Memory B cell (primary cell): ENCODE measurements at places on chromosomes 5 and 9.
A peak's percentile ranks its signal among the peaks of the same experiment; 100 is the strongest.

DNA sequence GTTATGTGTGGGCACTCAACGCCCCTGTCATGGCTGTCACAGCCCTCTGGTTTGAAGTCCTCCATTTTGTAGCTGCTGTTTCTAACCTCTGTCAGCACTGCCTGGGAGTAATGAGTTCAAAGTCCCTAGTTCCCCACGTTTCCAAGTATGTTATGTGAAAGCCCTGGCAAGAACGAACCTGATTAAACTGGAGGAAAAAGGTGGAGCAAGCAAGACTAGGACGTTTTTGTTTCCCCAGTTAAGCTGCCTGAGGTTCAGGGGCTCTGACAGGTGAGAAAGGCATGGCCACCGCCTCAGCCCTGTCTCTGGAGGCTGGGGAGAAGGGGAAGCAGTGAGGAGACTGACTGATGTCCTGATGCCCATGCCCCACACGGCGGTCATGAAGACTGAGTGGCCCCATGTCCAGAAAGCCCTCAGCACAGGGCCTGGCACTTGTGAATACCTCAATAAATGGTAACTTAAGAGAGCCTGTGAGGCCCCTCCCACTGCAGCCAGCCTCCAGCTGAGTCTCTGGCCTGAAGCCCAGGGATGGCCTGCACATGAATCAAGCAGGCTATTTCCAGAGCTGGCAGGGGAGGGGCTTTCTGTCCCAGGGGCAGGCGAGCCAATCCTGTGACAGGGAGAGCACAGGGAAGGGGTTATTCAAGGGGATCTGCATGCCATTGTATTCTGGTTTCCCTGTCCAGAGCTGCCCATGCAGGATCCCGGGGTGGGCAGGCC is 61.8 kb downstream of the PFDN1 start:
- DNase-seq, result no peak

DNA sequence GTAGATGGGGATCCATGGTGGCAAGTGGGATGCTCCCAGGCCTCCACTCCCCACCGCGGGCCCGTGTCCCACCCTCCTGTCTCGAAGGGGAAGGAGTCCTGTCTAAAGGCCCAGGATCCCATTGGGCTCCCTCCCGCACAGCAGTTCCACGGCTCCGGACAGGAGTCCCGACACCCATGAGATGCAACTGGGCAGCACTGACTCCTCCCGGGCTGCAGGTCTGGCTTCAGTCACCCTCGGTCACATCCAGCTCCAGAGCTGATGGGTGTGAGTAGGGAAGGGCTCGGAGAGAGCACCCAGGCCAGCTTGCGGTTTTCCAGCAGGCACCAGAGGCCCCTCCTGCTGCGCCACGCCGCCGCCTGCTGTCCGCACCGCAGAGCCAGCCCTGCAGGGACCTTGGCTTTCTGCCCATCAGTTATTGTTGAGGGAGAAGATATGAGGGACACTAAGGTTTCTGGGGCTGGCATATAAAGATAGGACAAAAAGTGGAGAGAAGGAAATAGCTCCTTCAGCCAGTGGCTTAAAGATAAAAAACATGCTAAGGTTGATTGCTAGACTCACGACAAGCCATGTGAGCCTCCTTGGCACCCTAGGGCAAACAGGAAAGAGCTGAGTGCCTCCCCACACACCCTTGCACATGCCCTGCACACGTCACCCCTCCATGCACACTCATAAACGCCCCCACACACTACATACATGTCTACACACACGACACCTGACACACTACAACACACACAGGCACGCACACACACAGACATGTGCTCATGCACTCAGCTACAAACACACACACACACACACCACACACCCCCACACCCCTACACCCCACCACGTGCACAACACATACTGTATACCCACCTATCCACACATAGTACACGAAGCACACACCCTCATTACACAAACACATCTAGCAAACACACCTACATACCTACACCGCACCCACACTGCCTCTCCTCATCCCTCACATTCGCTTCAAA is 79.0 kb downstream of the AK8 start:
- DNase-seq, result no peak

- DNase-seq, result no peak
Observed at GRCh38 chr5:103743421-103743820, 180.8 kb upstream of the NUDT12 start.

- no peak for DNase-seq
Observed at GRCh38 chr5:152688561-152689249, 283.6 kb upstream of the NMUR2 start.

DNA sequence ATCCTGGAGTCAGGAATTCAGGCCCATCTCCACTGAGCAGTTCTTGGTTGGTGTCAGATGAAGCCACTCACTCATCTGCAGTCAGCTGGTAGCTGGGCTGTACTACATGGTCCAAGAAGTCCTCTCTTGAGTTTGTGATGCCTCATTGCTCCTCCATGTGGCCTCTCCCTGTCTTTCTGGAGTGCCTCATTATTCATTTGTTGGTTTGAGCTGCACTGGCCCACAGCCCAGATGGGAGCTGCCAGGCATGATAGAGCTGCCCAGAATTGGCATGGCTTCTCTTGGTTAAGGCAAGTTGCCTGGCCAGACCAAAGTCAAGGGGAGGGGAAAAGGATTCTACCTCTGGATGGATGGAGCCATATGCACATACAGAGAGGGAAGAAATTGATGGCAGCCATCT is 8.0 kb downstream of the PTCD2 start:
- DNase-seq, result no peak

DNA sequence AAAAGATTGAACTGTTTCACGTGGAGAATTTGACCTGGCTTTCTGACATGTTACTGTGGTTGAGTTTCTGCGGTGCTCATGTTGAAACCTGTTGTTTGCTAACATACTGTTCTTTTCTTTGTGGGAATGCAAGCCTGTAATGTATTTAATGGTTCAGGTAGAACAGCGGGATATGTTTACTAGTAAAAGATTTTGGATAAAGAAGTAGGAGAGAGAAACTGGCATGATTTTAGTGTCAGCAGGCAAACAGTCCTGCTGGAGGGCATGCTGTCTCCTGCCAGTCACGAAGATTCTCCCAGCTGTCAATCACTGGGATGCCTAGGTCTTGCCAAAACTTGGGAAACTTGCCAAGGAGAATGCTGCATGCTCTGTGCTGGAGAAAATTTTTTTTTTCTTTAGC is 263.5 kb downstream of the TAF11L14 start:
- no peak for DNase-seq

- no peak for DNase-seq
Observed at GRCh38 chr9:98226516-98226915, 28.9 kb downstream of the TBC1D2 start.

GRCh38 chr9:124730772-124731171 is 40.3 kb downstream of the NR6A1 start:
- no peak for DNase-seq

DNA sequence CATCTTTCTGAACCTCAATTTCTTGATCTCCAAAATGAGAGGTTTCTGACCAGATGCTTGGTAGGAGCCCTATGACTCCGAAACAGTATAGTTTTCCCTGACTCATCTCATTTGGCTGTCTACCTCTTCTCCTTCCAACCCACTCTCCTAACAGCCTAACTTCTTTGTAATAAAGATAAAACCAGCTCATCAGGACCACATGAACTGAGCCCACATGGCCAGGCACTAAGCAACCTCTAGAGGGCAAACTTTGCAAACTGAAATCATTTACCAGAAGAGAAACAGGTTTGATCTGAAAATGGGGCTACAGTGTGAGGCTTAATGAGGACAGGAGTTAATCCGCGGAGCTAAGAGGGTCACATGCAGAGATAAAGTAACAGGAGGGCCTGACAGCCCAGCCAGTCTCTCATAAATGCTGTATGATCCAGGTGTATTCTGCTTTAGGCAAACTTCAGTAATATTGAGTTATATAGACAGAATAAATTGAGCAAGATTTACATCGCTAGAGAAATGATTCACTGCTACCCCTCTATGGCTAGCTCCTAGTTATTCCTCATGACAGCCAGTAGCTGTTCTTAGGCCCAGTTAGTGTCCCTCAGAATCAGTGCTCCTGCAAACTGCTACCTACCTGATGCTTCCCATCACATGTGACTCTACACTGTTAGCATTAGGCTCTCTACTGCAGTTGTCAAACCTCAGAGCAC is 64.6 kb downstream of the ABCA1 start:
- peak; percentile 56 for DNase-seq

DNA sequence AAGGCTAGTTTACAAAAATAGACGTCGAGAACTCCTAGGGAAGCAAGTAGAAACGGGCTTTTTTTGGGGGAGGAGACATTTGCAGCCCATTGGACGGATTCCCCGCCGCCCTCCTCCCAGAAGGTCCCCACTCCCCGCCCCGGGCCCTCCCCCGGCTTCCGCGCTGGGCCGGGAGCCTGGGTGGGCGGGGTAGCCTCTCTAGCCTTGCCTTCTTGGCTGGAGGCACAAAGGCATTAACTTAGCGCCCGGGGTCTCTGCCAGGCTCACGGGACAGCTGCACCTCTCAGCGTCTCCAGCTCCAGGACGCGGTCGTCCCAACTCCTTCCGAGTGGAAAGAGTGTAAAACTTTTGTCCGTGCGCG is at the start of gene DMRTA1:
DMRTA1 (plus strand) TSS at position 236 of the 361 bp plus-strand sequence. CDS start 242 bp downstream, outside the sequence.
- DNase-seq, result no peak

- DNase-seq, result no peak
Observed at GRCh38 chr9:99509900-99510535, 287.9 kb downstream of the SEC61B start.

- no peak for DNase-seq
Observed at GRCh38 chr9:129038109-129038852, 1.9 kb downstream of the MIGA2 start.

DNA sequence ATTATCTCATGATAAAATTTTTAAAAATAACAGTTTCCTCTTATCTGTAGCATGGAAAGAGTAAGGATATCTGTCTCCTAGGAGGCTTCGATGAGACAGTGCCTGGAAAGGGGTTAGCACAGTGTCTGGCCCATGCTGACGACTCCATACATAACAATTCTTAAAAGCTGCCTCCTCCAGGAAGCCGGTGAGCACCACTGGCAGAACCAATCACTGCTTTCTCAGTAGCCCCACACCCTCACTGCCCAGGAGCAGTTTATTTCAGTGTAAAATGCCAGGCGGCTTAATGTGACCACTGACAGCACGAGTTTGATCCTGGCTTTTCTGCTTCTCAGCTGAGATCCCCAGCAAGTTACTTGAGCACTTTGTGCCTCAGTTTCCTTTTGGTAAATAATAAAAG is 1.2 kb upstream of the NIPAL4 start:
- no peak for DNase-seq

DNA sequence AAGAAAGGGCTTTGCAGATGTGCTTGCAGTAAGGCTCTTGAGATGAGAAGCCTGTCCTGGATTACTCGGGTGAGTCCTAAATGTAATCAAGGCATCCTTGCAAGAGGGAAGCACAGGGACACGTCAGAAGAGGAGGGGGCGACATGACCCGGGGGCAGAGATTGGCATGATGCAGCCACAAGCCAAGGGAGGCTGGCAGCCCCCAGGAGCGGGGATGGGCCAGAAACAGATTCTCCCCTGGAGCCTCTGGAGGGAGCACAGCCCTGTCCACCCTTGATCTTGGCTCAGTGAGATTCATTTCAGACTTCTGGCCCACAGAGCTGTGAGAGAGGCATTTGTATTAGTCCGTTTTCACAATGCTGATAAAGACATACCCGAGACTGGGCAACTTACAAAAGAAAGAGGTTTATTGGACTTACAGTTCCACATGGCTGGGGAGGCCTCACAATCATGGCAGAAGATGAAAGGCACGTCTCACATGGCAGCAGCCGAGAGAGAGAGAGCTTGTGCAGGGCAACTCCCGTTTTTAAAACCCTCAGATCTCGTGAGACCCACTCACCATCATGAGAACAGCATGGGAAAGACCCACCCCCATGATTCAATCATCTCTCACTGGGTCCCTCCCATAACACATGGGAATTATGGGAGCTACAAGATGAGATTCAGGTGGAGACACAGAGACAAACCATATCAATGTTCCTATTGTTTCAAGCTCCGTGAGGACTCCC is 76.1 kb downstream of the ADAMTS2 start:
- no peak for DNase-seq

DNA sequence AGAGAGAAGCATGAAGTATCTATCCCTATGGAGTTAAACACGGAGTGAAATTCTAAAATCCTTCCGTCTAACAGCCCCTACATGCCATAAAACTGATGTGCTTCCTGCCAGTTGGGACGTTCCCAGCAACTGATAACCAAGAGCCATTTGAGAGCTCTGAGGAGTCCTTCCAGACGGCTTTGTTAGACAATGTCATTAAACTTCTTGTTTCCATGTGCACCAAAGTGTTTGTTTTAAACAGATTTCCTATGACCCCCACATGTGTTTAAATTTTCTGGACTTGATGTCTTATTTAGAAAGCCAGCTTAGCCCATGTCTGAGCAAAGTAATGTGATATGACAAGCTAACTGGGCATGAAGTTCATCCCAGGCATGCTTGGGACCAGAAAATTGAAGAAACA is 57.2 kb upstream of the LPAR1 start:
- DNase-seq, result no peak

GRCh38 chr5:98709681-98710080 is 63.8 kb upstream of the RGMB start:
- DNase-seq, result no peak

DNA sequence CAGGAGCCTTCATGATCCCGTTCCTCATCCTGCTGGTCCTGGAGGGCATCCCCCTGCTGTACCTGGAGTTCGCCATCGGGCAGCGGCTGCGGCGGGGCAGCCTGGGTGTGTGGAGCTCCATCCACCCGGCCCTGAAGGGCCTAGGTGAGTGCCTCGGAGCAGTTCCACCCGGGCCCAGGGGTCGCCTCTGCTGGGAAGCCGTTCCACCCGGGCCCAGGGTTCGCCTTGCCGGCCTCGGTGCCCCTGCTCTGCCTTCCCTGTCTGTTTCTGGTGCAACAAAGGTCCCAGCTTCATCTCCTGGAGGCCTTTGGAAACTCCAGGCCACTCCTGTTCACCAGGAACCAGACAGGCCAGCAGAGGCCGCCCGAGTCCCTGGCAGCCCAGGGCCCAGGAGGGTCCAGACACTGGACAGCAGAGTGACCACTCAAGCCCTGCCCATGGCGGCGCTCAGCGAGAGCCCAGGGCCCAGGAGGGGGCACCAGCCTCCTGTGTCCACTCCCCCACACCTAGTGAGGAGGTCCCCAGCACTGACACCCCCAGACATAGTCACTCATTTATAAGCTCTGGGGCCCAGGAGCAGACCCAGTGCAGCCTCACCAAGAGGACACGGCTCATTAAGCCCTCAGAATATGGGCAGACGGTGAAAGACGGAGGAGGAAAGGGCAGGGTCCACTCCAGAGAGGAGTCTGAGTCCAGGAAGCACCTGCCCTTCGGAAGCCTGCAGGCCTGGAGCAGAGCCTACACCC is 7.5 kb downstream of the SLC6A19 start:
- DNase-seq, result no peak

- DNase-seq, result no peak
Observed at GRCh38 chr5:2155556-2155955, 272.8 kb upstream of the IRX4 start.

DNA sequence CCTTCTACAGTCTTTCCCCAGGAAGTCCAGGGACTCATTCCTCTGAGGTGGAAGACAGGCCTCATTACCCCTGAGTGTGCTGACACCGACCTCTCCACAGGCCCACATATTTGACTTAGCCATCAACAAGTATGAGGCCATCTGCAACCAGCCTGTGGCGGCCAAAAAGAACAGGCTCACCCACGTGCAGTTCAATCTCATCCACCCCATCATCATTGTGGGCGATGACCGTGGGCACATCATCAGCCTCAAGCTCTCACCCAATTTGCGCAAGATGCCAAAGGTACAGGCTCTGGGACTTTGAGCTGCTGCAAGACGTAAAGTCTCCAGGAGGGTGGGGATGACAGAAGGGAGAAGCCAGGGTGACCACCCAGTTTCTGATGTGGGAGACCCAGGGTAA is 5.6 kb downstream of the ENHO start:
- no peak for DNase-seq

- DNase-seq, result no peak
Observed at GRCh38 chr9:73083519-73083918, 68.1 kb upstream of the ANXA1 start.
